Mesothelial cell of epicardium (in vitro differentiated cells): ENCODE measurements at places on chromosomes 11 and 22. TPM values are rescaled to one million over a fixed set of nuclear protein-coding genes. Genes with fewer than 3 reads are reported as not detected.

GRAP2 gene
- 0.11 TPM in 1 of 3 replicates, not detected in the others for total RNA-seq

MS4A12 gene
- not detected in 3 replicates for total RNA-seq

DNA sequence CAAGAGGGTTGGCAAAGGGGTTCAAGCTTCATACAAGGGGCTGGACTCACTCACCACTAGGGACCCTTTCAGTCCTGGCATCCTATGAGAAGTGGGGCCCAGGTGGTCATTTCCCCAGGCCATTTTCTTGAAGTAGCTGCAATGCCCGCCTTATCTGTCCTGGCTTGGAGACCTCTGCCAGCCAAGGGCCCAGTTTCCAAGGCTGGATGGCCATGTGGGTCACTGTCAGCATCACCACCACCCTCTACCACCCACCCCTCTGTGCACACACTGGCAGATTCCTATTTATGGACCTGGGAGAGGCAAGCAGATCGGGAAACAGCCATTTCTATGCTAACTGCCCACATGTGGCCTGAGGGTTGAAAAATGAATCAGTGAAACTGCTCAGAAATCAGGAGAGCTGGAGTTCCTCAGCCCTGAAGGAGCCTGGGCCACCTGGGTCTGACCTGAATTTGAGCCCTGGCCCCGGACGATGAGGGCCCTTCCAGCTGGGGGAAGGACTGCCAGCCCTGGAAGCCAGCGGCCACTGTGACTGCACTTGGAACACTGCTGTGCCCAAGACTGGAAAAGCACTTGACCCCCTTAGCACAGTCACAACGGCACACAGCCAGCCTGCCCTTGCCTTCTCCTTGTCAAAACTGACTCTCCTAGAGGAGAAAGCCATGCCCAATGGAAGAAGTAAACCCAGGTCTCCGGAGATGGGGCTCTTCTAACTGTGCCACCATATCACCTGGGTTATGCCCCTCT lies 442.2 kb downstream of the BUD13 start:
- H3K27me3 ChIP-seq: peaks cover 60% of the 10 kb centered on the region
- no peaks in the 10 kb centered on the region for H3K36me3 ChIP-seq
- H3K4me1 ChIP-seq: no peaks in the 10 kb centered on the region
- DNase-seq: no peak
- H3K4me3 ChIP-seq: no peak overlapping the region

- no peaks in the 10 kb centered on the region for H3K27me3 ChIP-seq
- H3K4me1 ChIP-seq: peaks cover 24% of the 10 kb centered on the region
- DNase-seq: no peak
- no peak overlapping the region for H3K27ac ChIP-seq
These were observed 93.9 kb upstream of the PITPNB start for GRCh38 chr22:28012832-28013460.

DNA sequence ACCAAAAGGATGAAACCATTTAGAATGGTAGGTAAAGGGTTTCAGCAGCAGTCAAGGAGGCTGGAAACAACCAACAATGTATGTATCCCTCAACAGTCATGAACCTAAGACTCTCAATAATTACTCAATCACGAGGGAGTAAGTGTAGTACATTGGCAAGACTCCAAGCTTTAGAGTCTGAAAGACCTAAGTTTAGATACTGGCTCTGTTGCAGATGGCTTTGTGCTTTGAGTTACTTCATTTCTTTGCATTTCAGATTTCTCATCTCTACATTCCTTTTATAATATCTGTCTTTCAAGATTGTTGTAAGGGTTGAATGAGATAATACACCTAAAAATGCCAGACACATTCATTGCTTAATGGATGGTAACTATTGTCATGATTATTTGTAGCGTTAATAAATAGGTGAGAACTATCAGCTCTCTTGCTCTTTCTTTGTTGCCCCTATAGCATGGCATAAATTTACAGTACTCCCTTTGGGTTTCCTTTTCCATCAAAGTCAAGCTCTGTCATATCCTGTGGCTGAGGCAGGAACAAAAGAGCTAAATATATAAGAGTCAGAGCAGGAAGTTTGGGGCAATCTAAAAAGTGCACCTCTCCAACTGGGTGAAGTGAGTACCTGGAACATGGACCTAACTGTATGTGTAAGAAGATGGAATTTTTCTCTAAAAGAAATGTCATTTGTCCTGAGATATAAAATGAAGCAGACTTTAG lies 228.2 kb upstream of the ZC3H12C start:
- H3K36me3 ChIP-seq: no peaks in the 10 kb centered on the region
- peak overlapping the region; percentile 81 for H3K27ac ChIP-seq
- no peak for DNase-seq
- no peak overlapping the region for H3K4me3 ChIP-seq

GRCh38 chr22:22935056-22935545 lies 47.5 kb downstream of the IGLL5 start:
- H3K4me3 ChIP-seq: no peak overlapping the region
- no peak overlapping the region for H3K27ac ChIP-seq

DNA sequence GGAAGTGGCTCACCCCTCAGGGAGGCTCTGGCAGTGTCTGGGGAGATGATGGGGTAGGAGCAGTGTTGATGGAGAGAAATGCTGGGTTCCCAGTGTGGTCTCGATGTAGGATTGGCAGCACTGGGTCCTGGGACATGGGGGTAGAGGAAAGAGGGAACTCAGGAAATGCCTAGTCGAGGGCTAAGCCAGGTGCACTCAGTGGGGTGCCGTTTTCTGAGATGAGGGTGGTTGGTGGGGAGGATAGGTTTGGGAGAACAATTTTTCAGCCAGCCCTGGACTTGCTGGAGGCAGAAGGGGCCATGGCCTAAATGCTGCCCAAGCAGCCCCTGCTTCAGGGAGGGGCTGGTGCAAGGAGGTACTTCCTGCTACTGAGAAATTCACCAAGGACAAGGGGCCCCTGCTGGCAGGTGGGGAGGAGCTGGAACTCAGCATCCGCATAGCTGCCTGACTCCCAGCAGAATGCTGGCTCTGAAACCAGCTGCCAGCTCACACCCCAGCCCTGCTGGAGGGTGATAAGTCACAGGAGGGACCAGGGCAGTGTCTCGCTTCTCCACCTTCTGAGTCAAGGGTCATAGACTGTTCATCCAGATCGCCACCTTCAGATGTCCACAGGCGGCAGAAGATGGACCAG lies 6.0 kb downstream of the CCDC157 start:
- peaks cover 3% of the 10 kb centered on the region for H3K4me1 ChIP-seq
- no peak overlapping the region for H3K4me3 ChIP-seq
- DNase-seq: no peak
- H3K36me3 ChIP-seq: no peaks in the 10 kb centered on the region
- H3K27me3 ChIP-seq: no peaks in the 10 kb centered on the region

DNA sequence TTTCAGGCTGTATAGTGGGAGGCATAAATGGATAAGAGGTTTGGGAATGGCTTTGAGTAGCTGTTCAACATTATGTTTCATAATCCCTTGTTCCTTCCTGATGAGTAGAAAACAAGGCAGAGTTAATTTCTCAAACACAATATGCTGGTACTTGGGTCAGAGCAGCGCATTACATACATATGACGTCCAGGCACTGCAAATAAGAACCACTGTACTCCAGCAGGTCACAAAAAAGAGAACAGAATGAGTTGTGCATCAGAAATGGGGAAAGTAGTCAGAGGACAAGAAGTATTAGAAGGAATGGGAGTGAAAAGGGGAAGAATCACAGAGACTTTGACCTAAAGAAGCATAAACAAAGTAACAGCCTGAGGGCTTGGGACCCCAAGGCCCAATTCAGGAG lies 44.0 kb upstream of the RDX start:
- peaks cover 15% of the 10 kb centered on the region for H3K4me1 ChIP-seq
- DNase-seq: no peak
- H3K4me3 ChIP-seq: no peak overlapping the region
- H3K36me3 ChIP-seq: no peaks in the 10 kb centered on the region
- H3K27ac ChIP-seq: no peak overlapping the region

GRCh38 chr11:12121517-12121916 lies 11.1 kb downstream of the MICAL2 start:
- H3K4me1 ChIP-seq: peaks cover 25% of the 10 kb centered on the region
- H3K27ac ChIP-seq: no peak overlapping the region
- H3K36me3 ChIP-seq: no peaks in the 10 kb centered on the region
